Foreskin melanocyte (primary cell): ENCODE measurements at places on chromosomes 7 and 10.

DNA sequence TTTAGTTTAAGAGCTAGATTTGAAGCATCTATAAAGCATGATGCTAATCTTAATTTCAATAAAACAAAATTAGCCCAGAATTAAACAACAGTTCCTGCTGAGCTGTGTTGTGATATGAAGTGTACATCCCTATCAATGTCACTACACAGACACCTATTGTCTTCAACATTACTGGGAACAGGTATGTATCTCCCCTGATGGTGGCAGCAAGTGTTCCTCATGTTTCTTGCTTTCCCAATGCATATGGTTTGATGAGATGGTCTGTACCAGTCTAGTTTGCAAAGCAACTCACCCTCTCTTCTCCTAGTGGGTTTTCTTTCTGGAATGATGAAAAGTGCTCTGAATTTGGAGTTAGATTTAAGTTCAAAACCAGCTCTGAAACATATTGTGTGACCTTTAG, 38.1 kb downstream of the TSPAN12 start:
- no peak for DNase-seq

- DNase-seq: no peak
Measured at GRCh38 chr10:74981831-74982633, 129.4 kb upstream of the SAMD8 start.

- no peak for DNase-seq
Measured at GRCh38 chr7:48876087-48876486, 48.3 kb upstream of the CDC14C start.

DNA sequence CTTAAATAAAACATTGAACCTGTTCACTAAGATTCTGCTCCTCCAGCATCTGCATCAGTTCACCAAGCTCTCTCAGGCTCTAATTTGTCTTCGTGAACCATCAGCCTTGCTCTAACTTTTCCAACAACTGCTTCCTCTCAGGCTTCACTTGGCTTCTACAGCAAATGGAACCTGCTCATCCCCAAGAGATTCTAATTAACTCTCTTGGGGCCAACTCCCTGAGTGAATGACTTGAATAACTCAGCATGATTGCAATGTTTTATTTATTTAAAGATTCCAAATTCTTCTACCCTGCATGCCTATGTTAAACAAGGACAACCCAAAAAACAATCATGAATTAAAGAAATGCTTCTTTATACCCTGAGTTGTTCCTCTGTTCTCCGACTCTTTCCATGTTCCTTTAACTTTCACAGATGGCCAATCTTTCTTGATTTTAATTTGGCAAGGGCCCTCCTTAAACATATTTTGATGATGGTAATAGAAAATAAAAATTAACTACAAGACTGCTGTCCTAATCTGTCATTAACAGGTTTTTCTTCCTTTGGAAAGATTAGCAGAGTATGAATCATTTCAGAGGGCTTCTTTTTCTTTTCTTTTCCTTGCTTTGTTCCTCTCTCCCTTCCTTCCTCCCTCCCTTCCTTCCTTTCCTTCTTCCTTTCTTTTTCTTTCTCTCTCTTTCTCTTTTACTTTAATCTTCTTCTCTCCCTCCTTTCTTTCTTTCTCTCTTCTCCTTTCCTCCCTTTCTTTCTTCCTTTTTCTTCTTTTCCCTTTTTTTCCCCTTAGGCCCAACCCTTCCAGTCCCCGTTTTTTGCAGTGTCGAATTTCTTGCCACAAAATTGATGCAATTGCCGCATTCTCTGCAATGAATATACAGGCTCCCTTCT, 195.0 kb upstream of the RHOBTB1 start:
- DNase-seq: no peak

GRCh38 chr10:4678023-4678950, 147.7 kb upstream of the AKR1E2 start:
- no peak for DNase-seq

DNA sequence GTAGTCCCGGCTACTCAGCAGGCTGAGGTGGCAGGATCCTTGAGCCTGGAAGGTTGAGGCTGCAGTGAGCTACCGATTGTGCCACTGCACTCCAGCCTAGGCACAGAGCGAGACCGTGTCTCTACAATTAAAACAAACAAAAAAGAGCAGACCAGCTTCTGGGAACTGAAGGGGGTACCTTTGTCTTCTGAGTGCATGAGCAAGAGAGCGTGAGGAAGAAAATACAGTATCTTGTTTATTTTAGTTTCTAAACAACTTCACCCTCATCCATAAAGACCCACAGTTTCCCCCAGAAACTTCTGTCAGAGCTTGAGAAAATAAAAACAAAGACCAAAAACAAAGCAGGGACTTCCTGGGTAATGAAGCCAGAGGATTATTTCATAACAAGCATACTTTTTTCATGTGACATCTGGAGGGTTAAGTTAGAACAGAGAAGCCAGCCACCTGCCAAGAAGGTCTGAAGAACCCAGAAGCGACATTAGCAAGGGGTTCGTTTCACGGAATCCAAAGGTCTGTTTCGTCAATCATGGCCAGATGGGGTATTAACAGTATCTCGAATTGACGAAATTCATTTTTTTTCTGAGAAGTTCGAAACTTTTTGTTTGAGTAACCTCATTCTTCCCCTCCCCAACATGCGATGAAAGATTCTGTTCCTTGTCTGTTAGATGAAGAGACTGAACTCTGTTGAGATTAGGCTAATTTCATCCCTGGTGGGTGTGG, 10.2 kb upstream of the IL2RA start:
- DNase-seq: no peak

- no peak for DNase-seq
Measured at GRCh38 chr7:91019686-91020385, 244.4 kb upstream of the FZD1 start.

DNA sequence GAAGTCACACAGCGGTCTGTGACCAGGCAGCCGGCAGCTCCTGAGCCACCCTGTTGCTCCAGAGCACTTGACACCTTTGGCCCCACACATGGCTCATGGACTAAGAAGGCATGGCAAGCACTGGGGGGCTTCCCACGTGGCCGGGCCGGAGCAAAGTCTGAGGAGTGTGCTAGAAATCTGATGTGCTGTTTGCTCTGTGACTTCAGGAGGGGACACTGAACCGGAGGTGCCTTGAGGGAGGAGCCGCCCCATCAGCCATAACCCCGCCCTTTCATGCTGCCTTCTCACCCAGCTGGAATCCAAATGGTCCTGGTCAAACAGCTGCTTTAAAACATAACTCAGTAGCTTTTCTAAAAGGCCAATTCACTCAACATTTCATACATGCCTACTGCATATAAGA, 33.5 kb downstream of the PROSER2 start:
- DNase-seq: no peak
